Activated CD4-positive, alpha-beta T cell treated with anti-CD3 and anti-CD28 coated beads, Interleukin-2, amount 50 U/mL, for 16 hours (primary cell): ENCODE measurements at places on chromosomes 16 and 17.

- peak; percentile 50 for DNase-seq
Measured at GRCh38 chr17:72118335-72119076, 2.3 kb upstream of the SOX9 start.

DNA sequence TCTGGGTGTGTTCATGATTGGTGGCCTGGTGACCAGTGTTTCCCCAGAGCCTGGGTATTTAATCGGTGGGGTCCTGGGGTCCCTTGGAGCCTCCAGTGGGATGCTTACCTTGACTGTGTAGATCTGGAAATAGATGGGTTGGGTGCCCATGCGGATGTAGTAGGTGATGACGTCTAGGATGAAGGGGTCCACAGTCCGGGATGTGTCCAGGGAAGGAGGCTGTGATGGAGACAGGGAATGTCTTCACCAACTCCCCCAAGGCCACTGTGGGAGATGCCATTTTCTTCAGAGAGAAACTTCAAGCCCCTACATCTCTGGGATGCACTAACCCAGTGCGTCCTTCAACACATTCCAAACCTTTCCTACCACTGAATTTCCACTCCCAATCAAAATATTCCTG is 24.1 kb upstream of the MFSD6L start:
- DNase-seq, result no peak

GRCh38 chr17:28196636-28197035 is 122.4 kb upstream of the TMEM97 start:
- DNase-seq, result no peak

GRCh38 chr17:29867643-29868181 is 62.3 kb downstream of the SSH2 start:
- no peak for DNase-seq

DNA sequence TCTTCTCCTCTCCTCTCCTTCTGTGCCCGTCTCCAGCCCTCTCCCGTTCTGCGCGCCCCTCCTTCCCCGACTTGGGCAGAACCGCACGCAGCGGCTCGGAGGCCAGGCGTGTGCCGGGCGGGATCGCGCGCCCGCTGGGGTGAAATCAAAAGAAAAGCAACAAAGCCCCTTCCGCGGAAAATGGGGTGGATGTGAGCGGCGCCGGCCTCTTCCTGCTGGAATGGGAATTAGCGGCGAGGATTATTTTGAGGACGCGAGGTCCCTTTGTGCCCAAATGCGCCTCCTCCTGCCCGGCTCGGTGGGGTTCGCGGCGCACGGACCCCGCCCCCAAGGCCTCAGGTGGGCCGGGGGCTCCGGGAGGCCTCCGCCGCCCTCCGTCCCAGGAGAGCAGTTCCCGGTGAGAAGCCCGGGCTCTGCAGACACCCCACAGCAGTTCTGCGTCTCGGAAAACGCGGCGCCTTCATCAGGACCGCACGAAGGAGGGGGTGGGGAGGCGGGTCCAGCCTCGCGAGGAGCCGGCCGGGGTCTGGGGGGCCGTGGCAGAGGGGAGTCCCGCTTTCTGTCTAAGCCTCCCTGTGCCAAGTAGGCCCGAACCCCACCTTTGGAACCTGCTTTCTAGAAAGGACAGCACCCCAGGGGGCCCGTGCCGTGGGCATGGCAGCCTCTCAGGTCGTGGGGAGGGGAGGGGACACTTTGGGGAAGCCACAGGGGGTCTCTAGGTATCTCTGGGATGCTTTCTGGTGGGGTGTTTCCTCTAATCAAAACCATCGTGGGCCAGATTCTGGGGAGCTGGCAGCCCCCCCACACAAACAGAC is 91.0 kb upstream of the CBX4 start:
- DNase-seq, result no peak

DNA sequence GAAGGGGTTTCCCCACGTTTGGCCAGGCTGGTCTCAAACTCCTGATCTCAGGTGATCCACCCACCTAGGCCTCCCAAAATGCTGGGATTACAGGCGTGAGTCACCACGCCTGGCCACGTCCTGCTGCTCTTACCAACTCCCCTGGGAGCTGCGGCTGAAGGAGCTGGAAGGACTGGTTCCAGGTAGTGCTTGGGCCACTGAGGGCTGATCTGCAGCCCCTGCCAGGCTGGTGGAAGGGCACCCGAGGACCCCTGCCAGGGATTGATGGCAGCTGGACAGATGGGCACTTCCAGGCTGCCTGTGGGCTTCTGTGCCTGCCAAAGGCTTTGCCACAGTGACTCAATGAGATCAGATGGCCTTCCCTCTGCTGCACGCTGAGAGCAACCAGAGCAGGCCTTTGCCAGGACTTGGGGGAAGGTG is 2.3 kb downstream of the OXLD1 start:
- no peak for DNase-seq

- peak; percentile 22 for DNase-seq
Measured at GRCh38 chr16:19804538-19805323, 79.9 kb downstream of the GPRC5B start.

DNA sequence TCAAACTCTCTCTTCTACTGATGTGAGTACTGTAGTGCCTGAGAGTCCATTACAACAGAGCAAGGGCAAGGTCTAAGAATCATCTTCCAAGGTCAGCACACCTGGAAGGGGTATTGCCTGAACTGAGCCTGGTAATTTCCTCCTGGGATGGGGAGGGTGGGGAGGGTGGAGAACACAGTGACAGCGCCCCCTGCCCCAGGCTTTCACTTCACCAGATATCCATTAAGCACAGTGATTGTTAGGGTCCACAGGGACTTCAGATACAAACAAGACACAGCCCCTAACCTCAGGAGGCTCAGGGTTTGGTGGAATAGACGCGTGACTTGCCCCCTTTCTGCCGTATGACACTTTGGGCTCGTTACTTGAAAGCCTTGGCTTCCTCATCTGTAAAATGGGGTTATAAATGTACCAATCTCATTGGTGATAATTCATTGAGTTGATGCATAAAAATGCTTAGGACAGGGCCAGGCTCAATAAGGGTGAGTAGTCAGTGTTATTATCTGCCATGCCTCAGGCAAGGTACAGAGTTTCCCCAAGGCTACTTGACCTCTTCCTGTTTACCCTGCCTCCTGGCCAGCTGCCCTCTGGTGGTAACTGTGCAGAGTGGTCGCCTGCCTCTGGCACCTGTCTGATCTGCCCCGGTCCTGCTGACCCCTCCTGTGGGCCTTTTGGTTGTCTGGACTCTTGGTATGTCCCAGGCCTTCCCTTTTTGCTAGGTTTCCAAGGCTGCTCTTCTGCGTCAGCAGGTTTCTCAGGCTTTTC is 13.1 kb upstream of the BRD7 start:
- no peak for DNase-seq
